OCI-LY7 (cell line): ENCODE measurements at places on chromosomes 6 and 20. TPM values are rescaled to one million over a fixed set of nuclear protein-coding genes. Genes with fewer than 3 reads are reported as not detected.

MEI4 gene
- total RNA-seq: not detected in 2 replicates

- no peak for DNase-seq
These were observed 7.9 kb upstream of the MAPRE1 start for GRCh38 chr20:32811886-32812285.

CALHM5 gene
- total RNA-seq: not detected in 2 replicates

CALHM6 gene
- 0.79 and 1.8 TPM in 2 replicates for total RNA-seq

GRCh38 chr6:37013516-37014491 is 8.3 kb downstream of the FGD2 start:
- DNase-seq: no peak

GRCh38 chr6:132763269-132763668 is 5.6 kb upstream of the VNN2 start:
- DNase-seq: peak; percentile 83

DNA sequence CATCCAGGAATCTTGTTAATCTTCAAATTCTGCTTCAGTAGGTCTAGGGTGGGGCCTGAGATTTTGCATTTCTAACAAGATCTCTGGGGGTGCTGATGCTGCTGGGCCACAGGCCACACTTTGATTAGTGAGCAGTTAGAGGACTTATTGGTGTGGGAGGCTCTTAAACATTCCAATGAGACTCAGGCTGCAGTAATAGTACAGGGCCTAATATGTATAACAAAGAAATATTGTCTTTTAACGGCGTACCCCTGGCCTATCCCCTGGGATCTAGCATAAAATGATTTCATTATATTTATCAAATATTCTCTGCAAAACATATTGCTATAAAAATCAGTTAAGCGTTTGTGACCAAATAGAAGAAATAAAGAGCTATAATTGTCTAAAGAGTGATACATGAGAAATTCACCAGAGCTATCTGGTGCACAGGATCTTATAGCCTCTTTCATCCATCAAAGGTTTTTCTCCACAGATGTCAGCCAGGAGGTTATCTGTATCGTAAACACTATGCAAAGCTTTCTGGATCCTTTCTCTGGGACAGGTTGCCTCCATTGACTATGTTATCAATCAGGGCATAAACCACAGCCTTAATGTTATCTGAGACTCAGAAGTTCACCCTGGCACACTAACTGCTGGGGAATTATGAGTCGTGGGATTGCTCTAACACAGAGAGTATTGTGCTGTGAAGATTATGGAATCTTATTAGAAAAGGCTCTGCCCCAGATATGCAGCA is 488.5 kb upstream of the MAP3K7 start:
- DNase-seq: no peak

- DNase-seq: no peak
These were observed 152.0 kb downstream of the BMP7 start for GRCh38 chr20:57114290-57115005.

GRCh38 chr6:125746019-125746414 is 3.4 kb upstream of the HEY2 start:
- DNase-seq: no peak

PRR18 gene
- 0.13 TPM in 1 of 2 replicates, not detected in the other for total RNA-seq

- DNase-seq: no peak
These were observed 2.7 kb downstream of the HLA-B start for GRCh38 chr6:31354158-31354863.

PGM3 gene
- 36.5 and 37.4 TPM in 2 replicates for total RNA-seq

- no peak for DNase-seq
These were observed 50.0 kb downstream of the IL20RA start for GRCh38 chr6:136994782-136995181.

DNA sequence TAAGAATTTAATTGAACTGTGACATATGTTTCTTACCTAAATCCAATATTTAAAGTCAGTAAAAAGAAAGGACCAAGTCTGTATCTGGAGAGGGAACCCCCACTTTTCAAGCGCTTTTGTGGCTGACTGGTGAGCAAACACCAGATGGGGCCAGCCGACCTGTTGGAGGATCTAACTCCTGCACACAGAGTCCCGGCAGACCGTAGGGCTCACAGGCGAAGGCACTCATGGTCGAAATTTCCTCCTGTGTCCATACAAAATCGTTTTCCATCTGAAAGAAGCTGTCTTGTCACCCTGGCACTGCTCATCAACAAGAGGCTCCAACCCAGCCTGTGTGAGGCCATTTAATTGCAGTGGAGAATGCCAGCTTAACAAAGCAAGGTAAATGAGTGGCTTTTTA is 94.0 kb downstream of the SCML4 start:
- DNase-seq: no peak

CLDN20 gene
- not detected in 2 replicates for total RNA-seq

FERMT1 gene
- not detected in 2 replicates for total RNA-seq

MUC21 gene
- not detected in 2 replicates for total RNA-seq
